Activated CD8-positive, alpha-beta memory T cell treated with anti-CD3 and anti-CD28 coated beads for 4 hours (primary cell): ENCODE measurements at places on chromosomes 1 and 21.

DNA sequence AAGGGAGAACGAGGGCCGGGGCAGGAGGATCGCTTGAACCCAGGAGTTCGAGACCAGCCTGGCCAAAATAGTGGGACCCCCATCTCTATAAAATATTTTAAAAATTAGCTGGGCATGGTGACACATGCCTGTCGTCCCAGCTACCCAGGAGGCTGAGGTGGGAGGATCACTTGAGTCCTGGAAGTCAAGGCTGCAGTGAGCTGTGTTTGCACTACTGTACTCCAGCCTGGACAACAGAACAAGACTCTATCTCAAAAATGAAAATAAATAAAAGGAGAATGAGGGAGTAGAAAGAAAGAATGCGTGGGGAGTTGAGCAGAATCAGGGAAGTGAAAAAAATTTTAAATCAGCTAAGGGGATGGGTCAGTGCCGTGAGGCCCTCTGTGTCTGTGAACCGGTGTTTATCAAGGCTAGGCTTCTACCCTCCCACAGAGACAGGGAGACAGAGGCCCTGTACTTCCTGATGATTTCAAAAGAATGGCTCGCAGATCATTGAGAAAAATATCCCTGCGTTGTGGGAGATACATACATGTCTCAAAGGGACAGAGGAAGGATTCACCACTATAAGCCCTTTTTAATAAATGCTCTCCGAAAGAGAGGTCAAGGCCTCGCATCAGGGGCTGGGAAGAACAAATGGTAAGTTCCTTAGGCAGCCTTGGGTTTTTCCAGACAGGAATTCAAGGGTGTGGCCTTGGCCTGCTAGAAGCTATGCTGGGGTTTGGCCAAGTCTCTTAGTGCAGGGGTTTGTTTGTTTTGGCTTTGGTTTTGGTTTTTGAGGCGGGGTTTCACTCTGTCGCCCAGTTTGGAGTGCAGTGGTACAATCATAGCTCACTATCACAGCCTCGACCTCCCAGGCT is 20.7 kb downstream of the IL10RB start:
- no peak for DNase-seq

DNA sequence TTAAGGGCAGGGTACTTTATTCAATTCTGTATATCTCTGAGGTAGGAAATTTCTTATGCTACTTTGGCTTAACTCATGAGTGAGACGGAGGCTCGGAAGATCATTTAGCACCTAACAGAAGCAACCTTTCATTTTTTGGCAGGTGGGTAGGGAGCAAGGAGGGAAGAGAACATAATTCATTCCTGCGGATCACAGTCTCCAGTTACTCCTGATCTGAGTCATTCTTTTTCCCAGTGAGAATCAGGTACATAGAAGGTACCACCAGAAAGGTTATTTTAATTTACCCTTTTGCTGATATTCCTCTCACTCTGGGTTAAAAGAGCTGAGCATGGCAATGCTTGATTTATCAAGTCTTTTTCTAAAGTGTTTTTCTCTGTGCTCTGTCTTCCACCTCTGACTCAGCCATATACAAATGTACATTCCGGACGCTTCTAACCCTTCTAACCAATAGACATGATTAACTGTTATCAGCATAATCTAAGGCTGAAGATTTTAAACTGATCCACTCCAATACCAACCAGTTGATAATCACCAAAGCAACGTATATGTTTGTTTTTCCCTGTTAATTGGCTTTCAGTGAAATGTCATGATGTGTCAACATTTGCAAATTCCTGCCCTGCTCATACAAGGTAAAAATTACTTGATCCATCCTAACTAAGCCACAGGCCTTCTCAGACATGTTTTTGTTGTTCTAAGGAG is 271.7 kb downstream of the DUSP10 start:
- DNase-seq = no peak

DNA sequence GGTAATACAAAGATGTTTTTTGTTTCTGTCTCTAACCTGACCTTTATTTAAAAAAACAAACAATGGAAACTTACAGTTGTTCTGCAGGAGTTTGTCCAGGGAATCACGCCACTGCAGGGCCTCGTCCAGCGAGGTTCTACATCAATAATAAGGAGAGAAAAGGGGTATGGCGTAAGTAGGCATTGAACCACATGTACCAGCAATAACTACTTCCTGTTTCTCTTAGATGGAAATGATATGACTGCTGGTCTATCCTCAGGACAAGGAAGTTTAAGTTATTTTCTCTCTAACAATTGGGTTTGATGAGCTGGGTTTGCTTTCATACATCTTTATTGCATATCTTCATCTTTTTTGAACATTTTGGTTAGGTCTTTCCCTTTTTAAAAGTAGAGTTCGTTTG is 40.9 kb downstream of the RGS5 start:
- DNase-seq = no peak

- no peak for DNase-seq
These were observed 3.9 kb upstream of the NUAK2 start for GRCh38 chr1:205325334-205325884.

DNA sequence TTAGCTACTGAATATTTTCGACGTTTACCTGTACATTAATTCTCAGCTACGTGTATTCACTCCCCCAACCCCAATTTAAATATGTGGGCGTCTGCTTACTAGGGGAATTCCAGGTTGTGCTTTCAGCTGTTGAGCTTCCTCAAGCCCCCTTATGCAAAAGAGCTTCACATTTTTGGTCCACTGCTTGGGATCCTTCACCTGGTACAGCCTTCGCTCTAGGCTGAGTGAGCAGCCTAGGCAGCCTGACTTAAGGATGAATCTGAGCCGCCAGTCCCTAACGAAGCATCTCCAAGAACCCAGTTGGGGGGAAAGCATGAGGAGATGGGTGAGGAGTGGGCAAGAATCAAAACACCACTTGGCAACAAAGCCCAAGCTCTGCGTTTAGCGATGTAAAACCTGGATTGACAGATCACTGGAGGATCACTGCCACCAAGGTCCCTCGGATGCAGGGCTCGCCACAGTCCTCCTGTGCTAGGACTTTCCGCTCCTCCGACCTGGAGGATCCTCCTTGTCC is 674 bp downstream of the BCL10 start:
- DNase-seq = no peak

GRCh38 chr21:14064296-14064645 is 146.5 kb downstream of the LIPI start:
- no peak for DNase-seq

DNA sequence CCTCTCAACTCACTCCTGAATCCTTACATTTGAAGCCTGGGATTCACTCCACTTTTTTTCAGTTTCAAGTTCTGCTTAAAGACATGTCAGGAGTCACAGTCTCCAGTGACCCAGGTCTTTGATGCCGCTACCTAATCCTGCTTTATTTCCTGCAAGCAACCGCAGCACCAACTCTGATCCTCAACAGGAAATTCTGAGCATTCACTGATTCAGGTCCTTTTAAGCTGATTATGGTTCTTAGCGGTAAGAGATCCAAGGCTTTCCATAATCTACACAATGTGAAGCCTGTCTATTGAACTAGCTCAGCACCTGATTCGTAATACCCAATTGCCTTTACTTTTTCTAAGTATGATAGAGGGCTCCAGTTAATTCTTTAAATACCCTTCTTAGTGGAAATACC is 43.7 kb upstream of the PIGC start:
- no peak for DNase-seq

DNA sequence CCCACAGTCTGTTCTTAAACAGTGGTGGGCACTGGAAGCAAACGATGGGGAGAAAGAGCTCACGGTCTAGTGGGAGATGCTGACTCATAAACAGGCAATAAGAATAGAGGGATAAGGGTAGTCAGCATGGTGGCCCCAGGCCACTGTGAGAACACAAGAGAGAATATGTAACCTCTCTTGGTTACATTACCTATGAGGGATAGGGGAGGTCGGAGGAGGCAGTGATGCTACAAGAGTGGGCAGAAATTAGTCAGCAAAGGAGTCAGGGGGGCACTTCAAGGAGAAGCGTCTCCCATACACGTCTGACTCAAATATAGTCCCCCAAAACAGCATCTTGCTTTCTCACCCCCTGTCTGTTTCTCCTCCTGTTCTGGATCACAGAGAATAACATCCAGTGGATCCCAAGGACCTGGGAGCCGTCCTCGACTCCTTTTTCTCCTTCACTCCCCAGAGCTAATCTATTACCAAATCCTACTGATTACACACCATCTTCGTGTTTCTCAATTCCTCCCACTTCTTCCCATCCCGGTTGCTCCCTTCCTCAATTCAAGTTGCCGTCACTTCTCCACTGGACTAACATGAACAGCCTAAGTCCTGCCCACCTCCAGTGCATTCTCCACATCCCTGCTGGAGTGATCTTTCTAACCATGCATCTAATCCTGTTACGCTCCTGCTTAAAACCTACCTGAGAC is 2.1 kb downstream of the SLAMF8 start:
- DNase-seq = no peak

- no peak for DNase-seq
These were observed at the start of gene CAPN9 for GRCh38 chr1:230747127-230747730. CAPN9 (plus strand) TSS chr1:230747388; CDS start chr1:230747497, 109 bp downstream.

- DNase-seq = no peak
These were observed 226.3 kb downstream of the SETD4 start for GRCh38 chr21:35833991-35834390.

DNA sequence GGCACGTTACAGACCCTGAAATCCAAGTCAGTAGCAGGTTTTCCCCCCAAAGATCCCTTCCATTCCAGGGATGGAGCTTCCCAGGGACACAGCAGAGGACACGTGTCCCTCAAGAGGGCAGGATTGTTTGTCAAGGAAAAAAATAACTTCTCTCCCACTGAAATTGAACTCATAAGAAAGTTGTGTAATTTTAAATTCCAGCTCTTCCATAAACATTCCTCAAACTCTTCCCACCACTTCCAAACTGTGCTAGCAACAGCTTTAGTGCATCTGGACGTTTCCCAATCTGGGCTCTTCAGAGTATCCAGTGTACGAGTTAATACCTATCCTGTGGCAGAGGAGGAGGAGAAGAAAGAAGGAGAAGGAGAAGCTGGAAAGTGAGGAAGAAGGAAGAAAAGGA is 79.6 kb downstream of the PSMG1 start:
- no peak for DNase-seq

- DNase-seq = no peak
These were observed 65.4 kb upstream of the ARTN start for GRCh38 chr1:43867976-43868740.

DNA sequence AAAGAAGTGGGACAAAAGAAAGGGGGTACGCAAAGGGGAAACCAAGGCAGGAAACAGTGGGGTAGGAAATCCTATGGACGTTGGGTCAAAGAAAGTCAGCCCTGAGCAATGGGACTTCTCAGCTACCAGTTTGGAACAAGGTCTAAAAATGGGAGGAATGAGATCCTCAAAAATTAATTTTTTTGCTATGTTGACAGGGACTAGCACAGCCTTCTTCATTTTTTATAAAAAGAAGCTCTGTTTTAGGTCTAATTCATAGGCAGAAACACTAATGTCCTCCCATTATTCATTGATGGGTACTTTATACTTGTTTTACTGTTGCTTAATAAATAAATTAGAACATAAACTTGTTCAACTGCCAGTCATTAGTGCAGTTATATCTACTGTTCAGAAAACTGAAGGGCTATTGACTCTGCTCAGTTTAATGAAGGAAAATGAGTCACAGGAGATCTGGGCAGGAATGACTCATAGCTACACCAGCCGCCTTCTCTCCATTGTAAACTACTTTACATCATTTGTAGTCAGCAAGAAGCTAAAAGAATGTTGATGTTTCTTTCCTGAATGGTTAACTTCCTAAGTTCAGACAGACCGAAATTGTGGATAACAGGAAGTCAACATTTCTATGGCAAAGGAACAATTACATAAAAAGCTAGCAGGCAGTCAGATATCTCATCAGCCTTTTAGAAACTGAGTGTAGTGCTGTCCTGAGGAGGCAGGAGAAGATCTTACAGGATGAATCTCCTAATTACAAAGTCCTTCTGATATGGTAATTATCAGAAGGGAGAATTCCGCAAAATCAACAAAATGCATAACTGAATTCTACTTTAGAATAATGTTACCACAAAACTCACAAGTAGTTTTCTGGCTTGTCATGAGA is 356.4 kb upstream of the PKN2 start:
- DNase-seq = no peak

DNA sequence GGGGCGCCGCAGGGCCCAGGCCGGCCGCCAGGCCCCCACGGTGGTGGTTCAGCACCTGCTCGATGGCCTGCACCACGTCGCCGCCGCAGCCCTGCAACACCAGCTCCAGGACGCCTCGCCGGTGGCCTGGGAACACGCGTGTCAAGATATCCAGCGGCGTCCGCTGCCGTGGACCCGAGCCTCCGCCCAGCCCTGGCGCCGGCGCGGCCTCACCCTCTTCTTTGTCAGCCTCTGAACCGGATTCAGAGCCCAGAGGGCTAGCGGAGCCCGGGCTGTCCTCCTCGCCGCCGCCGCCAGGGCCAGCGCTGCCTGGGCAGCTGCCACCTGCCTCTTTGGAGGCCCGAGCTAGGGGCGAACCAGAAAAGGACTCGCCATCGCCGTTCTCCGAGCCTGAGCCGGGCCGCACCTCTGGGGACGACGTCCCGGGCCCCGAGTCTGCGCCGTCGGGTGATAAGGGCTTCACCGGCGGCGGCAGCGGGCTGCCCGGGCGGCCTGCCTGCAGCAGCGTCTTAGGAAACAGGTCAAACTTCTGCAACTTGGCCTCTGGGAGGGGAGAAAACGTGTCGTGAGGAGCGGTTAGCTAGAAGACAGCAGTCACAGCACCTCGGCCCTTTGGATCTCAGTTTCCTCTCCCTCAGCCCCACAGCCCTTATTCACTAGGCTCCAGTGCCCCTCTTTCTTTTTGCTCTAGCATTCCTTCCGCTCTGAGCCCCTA is 3.9 kb downstream of the DMRTA2 start:
- no peak for DNase-seq

GRCh38 chr21:17053321-17053720 is 459.5 kb upstream of the CXADR start:
- no peak for DNase-seq

DNA sequence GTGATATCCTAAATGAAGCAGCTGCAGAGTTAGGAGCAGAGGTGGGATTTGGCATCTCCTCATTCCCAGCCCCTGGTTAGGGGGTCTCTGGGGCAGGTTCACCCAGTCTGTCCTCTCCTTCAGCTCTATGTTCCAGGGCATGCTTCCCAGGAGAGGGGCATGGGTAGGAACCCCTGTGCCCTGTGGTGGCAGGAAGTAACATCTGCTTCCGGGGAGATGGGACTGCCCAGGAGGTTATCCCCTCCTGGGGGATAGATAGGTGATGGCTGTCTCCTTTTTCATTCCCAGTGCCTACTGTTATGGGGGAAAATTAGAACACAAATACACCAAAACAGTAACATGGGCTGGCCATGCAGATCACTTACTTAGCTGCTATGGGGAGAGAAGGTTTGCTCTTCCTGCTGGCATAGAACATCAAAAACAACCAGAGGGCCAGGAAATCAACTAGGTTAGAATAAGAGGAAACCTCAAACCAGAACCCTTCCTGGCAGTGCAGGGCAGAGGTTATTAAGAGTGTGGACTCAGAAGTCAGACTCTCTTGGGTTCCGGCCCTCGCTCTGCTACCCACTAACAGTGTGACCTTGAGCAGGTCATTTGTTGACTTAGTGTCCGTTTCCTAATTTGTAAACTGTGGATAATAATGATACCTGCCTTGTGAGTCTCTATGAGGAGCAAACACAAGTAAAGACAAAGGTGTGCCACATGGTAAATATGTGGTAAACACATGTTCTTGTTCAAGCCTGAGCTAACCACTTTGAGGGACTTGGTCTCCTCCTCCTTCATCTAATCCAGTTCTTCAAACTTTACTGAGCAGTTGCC is 157.8 kb upstream of the JUN start:
- no peak for DNase-seq

GRCh38 chr1:198024782-198025181 is 107.6 kb downstream of the LHX9 start:
- DNase-seq = no peak
